CD8-positive, alpha-beta T cell (primary cell): ENCODE measurements at places on chromosomes 5 and 9.

DNA sequence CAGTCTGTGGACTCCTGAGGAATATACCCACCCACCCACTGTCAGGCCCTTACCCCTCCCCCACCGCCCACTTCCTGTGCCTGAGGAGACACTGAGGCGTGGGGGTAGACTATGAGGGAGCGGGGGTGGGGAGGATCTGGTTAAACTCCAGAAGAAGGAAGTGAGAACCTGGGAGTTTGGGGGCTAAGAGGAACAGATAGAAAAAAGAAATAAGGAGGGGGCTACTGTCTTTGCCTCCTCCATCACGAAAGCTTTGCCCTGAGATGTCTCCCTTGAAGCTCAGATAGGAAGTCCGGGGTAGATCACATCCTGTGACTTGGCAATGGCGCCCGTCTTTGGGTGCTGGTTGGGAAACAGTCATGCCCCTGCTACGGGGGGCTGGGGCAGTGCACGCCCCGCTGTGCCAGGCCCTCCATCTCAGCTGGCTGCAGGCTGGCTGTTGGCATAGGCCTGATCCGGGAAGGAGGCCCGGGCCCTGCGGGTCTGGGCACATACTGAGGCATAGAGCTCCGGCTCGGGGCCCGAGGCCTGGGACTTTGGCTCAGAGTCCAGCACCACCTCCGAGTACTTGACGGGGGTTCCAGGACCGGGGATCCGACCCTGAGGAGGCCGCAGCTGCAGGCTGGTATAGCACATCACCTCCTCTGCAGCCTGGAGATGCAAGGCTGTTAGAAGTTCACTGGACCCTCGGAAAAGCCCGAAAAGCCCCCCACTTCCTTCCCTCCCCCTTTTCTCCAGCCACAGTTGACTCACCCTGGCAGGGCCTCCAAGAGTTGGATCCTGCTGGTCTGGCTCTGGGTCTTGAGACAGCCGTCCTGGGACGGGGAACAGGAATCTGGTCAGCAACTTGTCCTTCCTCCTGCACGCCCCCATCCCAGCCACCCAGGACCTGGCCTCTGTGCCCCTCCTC is 1.0 kb downstream of the SIT1 start:
- DNase-seq: no peak

DNA sequence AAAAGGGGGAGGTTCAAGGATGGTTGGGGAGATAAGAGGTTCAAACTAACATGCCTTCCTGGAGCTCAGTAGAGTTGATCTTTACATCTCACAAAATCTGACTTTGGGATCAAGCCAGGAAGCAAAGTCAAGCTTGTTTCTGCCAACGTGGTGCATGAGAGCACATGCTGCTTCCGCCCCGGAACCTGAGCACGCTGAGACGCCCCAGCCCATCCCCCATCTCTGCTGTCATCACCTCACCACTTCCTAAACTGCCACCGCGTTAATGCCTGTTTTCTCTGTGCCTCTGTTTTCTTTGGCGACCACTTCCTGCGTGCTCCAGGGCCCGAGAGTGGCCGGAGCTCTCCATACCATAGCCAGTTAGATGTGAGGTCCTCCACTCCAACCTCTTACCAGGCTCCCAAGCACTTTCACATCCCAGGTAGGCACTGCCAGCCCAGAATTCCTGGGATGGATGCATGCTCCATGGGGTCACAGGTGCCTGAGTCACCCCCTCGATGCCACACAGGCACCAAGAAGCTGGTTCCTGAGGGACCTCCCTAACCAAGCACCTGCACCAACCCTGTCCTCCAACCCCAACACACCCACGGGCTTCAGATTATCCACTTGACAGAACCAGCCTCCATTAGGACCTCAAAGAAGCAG is 31.2 kb upstream of the AFAP1L1 start:
- DNase-seq: peak; percentile 82

DNA sequence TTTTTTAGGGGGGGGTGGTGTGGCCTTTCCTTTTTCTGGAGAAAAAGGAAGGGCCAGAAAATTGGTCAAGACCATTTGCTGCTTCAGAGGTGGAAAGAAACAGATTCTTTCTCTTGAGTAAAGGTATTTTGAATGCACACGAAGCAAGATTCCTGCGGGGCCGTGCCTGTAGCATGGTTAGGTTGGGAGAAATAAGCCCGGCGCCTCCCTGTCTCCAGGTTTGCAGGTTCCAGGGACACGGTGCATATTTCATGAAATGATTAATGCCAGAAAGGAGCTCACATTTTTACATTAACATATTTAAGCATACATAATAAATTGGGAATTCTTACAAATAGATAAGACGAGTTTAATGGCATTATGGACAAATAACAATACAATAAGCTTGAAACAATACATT is 409.5 kb upstream of the IRX1 start:
- no peak for DNase-seq

DNA sequence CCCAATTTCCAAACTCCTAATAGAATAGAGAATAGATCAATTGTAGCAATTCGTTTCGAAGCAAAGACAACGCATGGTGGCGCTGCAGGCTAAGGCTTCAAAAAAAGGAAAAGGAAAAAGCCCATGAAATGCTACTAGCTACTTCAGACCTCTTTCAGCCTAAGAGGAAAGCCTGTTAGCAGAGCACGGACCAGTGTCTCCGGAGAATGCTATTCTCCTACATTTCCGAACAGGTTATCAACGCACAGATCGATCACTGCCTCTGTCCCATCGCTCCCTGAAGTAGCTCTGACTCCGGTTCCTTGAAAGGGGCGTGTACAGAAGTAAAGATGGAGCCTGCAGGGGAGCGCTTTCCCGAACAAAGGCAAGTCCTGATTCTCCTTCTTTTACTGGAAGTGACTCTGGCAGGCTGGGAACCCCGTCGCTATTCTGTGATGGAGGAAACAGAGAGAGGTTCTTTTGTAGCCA is at the start of gene PCDHB15:
PCDHB15 (plus strand) TSS at position 146 of the 468 bp plus-strand sequence; CDS start at position 330, 184 bp downstream.
- DNase-seq: no peak

GRCh38 chr5:93723005-93723404 is 18.4 kb downstream of the POU5F2 start:
- no peak for DNase-seq

GRCh38 chr5:150214289-150214688 is 24.4 kb downstream of the SLC6A7 start:
- DNase-seq: no peak

- DNase-seq: no peak
Observed at GRCh38 chr9:134335061-134335460, 8.8 kb downstream of the RXRA start.

GRCh38 chr9:110013064-110013463 is 194.9 kb downstream of the C9orf152 start:
- no peak for DNase-seq

GRCh38 chr5:171739271-171739670 is 46.3 kb upstream of the SMIM23 start:
- DNase-seq: no peak

GRCh38 chr5:139652788-139653241 is 4.7 kb downstream of the CXXC5 start:
- no peak for DNase-seq

- no peak for DNase-seq
Observed at GRCh38 chr9:107299437-107299836, 16.4 kb downstream of the RAD23B start.

DNA sequence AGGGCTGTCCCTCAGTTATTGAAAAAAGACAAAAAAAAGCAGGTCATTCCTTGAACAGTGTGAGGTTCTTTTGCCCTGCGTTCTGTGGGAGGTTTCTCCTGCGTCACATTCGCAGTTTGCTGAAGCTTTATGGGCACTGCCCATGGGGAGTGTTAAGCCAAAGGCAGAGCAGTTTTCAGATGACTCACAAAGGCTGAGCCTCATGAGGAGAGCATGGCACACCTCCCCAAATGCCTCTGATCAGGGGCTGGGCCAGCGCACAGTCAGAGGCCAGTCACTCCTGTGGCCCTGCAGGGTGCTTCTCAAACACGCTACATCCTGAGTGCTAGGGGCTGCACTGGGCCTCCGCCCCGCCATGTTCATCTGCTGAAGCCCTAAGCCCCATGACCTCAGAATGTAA is 38.4 kb downstream of the IRX1 start:
- DNase-seq: no peak

- DNase-seq: no peak
Observed at GRCh38 chr5:53766673-53767072, 206.2 kb downstream of the NDUFS4 start.

- DNase-seq: no peak
Observed at GRCh38 chr9:95742821-95743220, 132.7 kb upstream of the ERCC6L2 start.
